ENCODE measurements at places on chromosomes 5 and 9.

DNA sequence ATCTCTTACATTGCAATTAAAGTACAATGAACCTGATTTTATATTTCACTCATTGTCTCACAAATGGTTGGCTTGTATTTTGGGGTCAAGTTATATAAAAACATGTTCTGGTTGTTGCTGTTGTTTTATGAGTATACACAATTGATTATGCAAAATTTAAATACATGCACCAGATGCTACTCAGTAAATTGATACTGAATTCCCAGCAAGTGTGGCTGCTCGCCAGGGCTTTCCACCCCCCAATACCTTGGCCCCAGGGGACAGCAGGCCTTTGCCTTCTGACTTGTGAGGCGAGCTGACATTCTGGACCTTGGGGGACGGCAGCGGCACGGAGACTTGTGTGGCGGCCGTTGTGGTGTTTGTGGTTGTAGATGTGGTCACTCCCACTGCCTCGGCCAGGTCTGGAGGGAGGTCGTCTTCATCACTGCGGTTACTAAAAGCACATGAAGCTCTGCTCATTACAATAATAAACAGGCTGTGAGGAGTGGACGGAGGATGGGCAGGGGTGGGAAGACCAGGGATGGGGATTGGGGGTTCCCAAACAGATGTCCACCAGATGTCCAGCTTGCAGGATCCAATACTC lies 27.0 kb upstream of the FRRS1L start:
- DNase-seq: peak; percentile 28

- DNase-seq: no peak
Measured at GRCh38 chr5:106292654-106293053, 1378.1 kb downstream of the EFNA5 start.

GRCh38 chr9:79551586-79551985 lies 20.2 kb upstream of the TLE4 start:
- no peak for DNase-seq

DNA sequence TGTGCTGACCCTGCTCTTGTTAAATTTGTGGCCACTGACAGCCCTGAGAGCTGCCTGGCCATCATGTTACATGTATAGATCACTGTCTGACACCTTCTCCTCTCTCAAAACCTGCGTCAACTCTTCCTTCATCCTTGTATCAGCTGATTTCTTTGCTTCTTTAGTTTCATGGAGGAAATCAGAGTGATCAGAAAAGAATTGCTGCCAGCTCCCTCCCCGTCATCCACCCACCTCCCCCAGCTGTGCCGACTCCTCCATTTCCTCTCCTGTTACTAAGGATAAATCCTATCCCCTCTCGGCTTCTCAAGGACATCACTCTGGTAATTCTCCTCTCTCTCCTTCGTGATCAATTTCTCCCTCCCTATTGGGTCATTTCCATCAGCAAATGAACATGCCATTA lies 108.9 kb downstream of the ICE1 start:
- no peak for DNase-seq

GRCh38 chr5:37871023-37871815 lies 31.4 kb upstream of the GDNF start:
- DNase-seq: no peak

DNA sequence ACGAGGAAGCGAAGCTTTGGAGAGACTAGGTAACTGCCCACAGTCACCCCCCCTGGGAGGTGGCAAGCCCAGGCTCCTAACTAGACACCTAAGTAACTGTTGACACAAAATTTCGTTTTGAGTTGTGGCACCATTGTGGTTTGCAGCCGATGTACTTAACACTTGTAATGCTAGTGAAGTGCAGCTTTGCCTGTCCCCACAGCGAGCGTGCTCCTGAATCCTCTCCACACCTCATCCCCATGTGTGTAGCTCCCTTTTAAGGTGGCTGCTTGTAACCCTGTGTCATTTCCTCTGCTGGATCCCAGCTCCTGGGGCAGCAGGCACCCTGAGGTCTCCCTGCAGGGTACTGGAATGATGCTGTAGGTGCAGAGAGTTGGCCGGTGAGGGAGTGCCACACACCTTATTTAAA lies 114.9 kb downstream of the TRIO start:
- no peak for DNase-seq

GRCh38 chr5:87539839-87540238 lies 127.1 kb upstream of the CCNH start:
- DNase-seq: no peak

DNA sequence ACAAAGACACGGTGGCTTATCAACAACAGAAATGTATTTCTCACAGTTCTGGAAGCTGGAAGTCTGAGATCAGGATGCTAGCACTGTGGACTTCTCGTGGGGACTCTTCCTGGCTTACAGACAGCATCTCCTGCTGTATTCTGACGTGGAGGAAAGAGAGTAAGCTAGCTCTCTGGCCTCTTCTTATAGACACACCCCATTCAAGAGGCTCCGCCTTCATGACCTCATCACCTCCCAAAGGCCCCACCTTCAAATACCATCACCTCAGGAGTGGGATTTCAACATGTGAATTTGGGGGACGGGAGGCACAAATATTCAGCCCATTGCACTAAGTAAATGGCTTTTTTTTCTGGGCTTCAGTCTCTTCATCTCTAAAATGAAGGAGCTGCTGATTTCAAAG lies 27.6 kb downstream of the KCNMB1 start:
- DNase-seq: no peak

DNA sequence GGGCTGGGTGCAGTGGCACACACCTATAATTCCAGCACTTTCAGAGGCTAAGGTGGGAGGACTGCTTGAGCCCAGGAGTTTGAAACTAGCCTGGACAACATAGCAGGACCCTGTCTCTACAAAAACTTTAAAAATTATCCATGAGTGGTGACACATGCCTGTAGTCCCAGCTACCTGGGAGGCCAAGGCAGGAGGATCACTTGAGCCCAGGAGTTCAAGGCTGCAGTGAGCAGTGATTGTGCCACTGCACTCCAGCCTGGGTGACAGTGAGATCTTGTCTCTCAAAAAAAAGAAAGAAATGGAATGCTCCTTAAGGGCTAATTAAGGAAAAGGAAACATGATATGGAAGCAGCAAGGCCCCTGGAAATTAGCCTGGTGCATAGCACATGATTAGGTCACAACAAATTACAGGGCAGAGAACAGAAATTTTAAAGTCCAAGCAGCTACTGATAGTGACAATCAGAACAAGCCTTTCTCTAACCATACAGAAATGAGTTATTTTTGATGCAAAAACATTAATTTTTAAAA lies 19.5 kb downstream of the ANKH start:
- DNase-seq: no peak

DNA sequence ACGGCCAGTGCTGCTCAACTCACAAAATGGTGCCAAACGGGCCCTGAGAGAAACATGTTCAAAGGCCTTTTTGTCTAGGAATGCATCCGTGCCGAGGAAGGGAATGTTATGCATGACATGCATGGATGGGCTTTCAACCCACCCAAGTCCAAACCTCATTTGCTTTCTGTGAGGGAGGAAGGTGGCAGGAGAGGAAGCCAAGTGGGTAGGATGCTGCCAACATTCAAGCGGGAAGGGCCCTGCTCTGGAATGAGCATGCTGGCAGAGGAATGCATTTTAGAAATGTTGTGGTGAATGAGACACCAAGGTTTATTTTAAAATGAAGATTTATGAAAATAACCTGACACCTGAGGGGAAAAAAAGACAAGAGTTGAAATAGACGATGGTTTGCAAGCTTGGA lies 479.1 kb downstream of the CCDC171 start:
- no peak for DNase-seq

DNA sequence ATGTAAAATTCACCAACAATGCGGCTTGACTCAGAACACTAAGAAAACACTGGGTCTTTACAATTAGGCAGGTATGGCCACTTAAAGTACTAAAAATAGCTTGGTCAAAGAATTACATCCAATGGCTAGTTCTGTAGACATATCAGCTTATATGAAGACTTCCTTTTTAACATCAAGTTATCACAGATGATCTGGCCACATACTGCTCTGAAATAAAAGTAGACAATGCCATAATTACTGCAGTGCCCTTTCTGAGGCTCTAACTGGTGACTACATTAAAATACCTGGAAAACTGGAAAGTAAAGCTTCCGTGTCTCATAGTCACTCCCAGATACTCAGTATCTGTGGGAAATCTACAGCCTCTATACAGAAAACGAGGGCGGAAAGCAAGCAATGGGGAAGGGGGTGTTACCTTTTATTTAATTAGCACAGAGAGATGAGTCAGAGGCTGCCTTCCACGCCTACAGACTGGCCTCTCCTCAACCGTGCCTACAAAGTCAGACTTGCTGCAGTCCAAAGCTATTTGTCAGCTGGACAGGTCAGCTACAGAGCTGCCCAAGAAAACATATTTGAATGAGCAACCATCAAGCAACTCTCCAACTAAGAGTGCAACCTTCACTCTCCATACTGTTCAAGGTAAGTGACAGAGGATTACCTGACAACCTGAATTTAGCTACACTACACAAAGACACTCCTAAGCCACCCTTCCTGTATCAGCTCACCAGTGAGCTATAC lies 8.7 kb downstream of the SERINC5 start:
- no peak for DNase-seq

DNA sequence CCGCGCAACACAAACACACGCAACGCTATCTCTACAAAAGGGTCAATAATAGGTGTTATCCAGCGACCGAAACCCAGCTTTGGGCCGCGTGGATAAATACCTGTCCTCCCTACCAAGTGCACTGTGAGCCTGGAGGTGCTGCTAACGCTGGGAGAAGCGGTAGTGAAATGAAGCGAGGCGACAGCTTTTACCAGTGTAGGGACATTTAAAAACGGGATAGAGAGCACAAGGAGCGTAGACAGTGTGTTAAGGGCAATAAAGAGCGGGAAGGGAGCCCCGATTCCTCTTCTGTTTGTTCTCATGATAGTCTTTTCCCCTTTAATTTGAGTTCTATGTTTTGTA lies 421 bp upstream of the DEPDC1B start:
- DNase-seq: no peak

GRCh38 chr9:133584167-133584558 lies 25.0 kb downstream of the FAM163B start:
- no peak for DNase-seq

- no peak for DNase-seq
Measured at GRCh38 chr5:17379100-17379951, 118.7 kb upstream of the TAF11L2 start.

- no peak for DNase-seq
Measured at GRCh38 chr9:91285729-91286353, 75.9 kb downstream of the AUH start.

DNA sequence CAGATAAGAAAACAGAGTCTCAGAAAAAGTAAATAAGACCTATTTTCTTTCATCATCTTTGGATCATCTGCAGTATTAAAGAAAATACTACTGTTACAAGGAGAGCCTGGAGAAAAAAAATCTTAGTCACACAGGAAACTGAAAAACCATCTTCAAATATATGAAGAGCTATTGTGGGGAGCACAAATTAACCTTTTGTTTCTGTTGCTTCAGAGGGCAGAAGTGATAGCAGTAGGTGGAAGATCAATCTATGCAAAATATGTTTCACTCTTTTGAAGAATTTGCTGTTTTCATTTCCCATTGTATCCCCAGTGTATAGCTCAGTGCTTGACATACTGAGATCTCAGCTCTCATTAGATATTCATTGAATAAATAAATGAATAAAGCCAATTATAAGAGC lies 13.1 kb upstream of the CEMIP2 start:
- DNase-seq: no peak

DNA sequence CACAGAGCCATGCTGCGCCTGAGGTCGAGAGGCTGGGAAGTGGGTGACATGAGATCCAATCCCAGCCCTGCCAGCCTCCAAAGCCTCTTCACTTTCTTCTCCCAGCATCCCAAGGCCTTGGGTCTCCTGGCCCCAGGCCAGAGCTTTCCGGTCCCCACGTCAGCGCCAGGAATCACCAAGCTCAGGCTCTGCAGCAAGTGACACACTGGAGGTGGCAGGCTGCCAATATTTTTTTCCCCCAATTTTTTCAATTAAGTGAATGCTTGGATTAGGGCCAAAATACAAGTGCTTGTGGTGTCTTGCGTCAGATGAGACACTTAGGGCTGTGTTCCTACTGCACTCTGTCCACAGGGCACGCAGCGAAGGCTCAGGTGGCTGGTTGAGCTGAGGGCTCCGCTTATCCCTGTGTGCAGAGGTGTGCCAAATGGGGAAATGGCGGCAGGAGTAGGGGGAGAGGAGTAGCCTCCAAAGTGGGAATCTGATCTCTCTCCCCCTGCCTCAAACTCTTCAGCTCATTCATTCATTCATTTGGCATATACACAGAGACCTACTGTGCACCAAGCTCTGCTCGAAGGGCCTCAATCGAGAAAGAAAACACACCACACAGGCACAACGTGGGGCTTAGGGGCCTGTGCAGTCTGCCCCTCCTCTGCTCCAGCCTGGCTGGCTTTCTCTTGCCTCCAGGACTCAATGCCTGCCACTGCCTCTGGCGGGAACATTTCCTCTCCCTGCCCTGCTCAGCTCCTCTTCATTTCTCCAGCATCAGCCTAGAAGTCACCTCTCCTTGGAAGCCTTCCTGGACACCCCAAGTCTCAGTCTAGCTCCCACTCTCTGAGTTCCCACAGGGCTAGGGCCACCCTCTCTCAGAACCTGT lies 16.6 kb downstream of the SH3PXD2B start:
- peak; percentile 94 for DNase-seq

DNA sequence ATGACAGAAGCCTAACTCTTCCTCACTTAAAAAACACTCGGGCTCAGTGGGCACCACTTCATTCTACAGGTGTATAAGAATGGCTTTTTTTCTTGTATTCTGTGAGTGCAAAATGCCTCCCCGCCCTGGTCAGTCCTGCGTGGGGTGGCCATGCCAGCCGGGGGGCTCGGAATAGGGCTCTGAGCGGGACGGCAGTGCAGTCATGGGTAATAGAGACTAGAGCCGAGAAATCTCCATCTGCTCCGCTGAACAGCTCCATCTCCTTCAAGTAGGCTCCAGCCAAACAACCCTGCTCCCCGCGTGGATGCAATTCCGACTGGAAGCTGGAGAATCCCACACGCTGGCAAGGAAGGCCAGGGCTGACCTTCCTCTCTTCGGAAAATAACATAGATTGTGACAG lies 317.0 kb upstream of the IRX4 start:
- no peak for DNase-seq

DNA sequence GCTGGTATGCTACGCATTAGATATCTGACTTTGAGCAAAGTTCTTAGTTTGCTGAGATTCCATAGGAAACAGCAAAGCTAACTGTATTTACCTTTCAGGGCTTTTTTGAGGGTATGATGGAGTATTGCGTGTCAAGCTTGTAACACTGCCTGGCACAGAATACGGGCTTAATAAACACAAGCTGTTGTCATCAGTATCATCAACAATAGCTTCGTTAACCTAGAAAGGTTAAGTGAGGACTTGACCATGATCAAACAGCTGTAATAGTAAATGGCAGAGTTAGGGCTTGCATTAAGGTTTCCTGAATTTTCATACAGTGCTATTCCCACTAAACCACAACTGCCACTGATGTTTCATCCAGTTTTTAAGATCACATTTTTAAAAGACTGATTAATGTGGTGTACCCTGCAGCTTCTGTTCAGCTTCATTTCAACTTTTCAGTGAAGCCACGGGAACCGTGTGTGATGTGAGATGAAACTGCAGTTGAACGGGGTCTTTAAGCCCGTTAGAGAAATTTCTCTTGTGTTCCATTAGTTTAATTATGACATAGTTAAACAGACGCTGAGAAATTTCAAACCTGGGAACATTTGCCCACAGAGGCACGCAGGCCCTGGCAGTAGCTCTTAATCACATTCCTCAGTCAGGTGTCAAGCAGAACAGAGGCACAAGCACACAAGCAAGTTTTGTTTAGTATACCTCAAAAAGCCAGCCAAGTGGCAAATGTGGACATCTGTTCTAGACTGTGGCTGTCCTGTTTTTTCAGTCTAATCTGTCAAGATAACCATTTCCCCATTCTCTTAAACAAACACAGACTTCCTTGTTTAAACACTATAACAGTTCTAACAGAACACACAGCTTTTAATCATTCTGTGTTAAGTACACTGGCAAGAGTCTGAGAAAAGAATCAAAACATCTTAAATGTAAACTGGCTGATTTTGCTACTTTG lies 147.1 kb downstream of the ZNF608 start:
- DNase-seq: peak; percentile 82
